ENCODE measurements at places on chromosomes 12 and 14. TPM values are rescaled to one million over a fixed set of nuclear protein-coding genes. Genes with fewer than 3 reads are reported as not detected.

- DNase-seq, result no peak
Measured at GRCh38 chr12:93059925-93060665, 131.0 kb upstream of the EEA1 start.

GRCh38 chr12:117347588-117347987 lies 13.8 kb downstream of the NOS1 start:
- no peak for DNase-seq

DNA sequence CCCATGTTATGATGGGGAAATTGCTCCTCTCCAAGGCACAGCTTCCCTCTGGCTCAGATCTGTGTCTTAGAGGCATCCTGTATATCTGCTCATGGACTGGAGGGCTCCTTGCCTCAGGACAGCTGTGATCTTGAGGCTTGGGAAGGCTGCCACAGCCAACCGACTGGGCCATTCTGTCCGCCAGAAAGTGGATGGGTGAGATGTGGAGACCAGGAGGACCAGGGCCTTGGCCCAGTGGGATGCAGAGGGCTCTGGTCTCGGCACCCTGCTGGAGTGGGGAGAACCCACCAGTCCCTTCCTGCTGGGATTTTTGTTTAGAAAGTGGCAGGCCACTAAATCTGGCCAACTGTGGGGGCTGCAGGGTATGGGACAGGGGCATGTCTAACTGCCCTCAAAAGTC lies 148.6 kb downstream of the CALM1 start:
- DNase-seq, result no peak

The PRB2 gene
- not detected for total RNA-seq
